ENCODE measurements at places on chromosomes 6 and 20. TPM values are rescaled to one million over a fixed set of nuclear protein-coding genes. Genes with fewer than 3 reads are reported as not detected.

Gene RIOK1
- 13.1 TPM for total RNA-seq

Gene SAPCD1
- total RNA-seq: 4.1 TPM

Gene HINT3
- 6.4 TPM for total RNA-seq

Gene TREML2
- total RNA-seq: not detected

Gene TUBB1
- total RNA-seq: not detected

Gene UNC93A
- not detected for total RNA-seq

Gene TPX2
- 117 TPM for total RNA-seq

Measured in A549 treated with CpdA at 1 μM for 4 hours (cell line).